Lower leg skin (tissue), 4 donors: ENCODE measurements at places on chromosomes 4 and X.

DNA sequence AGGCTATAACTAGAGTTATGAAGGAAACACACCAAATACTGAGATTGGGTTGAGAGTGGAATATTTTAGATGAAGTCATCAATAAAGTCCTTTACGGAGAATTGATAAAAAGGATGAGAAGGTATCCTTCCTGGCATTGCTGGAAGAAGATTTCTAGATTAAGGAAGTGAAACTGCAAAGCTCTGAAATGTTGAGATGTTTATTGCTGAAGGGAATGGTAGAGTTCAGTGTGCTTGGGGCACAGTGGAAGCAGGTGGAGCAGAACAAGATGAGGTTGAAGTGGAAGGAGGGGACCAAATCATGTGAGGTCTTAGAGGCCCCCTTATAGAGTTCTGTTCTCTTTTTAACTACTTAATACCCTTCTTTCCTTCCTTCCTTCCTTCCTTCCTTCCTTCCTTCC, 848.5 kb downstream of the RAB28 start:
- no peak for DNase-seq

DNA sequence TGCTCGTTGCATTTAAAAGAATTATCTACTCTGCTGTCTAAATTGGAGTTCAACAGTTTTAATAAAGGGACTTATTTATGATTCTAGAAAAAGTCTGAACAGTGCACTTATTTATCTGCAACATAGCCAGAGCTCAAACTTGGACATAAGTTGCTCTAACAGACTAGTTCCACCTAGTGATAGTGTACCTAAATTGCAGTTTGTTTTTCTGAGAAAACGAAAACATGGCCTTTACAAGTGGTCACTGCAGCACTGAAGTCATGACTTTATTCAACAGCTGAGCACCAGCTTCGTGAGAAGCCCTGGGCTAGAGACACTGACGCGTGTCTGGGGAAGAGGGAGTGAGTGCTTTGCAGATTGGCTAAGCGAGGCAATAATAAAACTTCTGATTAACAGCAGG, 77.3 kb upstream of the IGSF1 start:
- DNase-seq: no peak

DNA sequence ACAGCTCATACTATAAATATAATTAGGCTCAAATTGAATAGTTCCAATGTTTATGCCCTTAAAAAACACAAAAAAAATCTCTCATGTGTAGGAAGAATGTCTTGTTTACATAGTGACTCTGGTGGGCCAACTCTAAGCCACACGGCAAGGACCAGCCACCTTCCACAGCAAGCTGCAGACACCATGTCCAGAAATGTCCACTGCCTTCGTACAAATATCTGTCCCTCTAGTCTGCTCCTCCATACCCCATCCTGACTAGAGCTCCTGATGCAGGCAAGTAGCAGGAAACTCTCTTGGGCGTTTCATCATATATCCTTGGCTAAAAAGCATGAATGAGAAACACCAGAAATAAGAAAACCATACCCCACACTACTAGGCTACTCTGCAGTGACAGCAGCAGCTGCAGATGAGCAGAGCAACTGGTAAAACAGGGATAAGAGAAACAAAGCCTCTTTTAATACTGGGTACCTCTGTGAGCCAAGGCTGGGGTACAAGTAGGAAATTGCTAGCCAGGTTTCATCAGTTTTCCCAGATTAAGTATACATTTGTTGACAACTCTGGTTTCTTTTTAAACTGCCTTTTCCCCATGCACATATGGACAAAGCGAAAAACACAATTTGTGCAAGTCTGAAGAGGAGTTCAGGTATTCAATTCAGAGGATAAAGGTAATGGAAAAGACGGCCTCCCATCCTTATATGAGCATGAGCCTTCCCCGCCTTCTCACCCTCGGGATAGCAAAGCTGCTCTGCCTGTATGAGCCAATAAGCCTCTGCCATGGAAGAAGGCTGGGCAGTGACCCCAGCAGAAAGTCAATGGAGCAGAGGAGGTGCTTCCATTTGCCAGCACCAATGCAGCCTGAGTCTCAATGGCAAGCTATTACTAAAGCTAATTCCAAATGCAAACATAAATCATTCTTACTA, 245.4 kb downstream of the DCLK2 start:
- DNase-seq: no peak

- DNase-seq: no peak
Observed at GRCh38 chr4:147644471-147644870, 27.3 kb downstream of the TMEM184C start.

GRCh38 chr4:19358015-19358414, 893.7 kb upstream of the SLIT2 start:
- DNase-seq: no peak

DNA sequence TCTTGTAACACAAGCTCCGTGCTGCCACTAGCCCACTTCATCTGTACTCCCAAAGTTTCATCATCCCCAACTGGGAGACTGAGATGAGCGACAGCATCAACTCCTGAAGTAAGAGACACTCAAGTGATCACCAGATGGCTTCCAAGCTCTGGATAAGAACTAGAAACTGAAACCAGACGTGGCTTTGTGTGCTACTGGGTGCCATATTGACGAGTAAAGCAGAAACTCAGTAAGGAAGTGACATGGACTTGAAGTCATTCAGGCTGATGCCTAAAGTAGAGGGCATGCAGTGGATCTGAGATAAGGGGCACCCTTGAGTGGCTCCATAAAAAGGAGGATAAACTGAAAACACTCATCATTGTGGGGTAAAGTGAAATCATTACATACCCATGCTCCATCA, 72.4 kb downstream of the PCYT1B start:
- no peak for DNase-seq

DNA sequence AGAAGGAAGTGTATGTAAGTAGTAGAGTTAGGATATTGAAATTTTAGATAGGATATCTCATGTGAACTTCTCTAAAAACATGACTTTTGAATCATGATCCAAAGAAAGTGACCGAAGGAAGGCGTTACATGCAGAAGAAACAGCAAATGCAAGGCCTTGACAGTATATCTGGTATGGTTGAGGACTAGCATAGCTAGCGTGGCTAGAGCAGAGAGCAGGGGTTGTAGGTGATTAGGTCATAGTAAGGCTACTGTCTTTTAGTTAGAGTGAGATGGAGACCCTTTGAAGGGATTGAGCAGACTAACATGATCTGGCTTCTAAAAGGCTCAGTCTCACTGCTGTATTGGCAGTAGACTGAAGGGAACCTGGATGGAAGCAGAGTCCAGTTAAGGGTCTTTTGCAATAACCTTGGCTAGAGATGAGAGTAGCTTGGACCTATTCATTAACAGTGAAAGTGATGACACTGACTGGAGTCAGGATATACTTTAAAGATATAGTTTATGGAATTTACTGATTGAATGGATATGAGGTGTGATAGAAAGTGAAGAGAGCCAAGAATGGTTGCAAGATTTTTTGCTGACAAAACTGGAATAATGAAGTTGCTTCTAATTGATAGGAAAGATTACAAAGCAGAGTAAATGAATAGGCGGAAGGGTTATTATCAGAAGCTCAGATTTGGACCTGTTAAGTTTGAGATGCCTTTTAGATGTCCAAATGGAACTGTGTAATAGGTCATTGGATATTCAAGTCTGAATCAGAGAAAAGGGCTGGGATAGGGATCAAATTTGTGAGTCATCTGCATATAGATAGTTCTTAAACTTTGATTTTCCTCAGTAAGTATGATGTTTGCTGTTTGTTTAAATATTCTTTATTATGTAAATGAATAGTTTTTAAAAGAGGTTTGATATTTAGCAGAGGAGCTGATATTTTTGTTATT, 59.8 kb downstream of the MRPL1 start:
- DNase-seq: no peak

DNA sequence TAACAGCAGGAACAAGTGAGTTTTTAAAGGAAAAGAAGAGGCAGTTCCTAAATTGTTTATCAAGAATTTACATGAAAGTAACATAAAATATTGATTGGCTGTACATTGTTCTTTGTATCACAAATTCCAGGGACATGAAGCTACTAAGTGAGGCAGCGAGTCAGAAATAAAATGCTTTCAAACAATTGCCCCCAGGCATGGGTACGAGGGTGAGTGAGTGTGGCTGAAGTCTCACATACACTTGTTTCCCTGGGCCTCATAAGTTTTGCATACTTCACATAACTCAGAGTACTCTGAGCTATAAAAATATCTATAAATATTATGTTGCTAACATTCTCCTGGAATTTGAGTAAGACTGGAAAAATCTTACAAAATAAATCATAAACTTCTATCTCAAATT, 511.6 kb upstream of the PRKX start:
- DNase-seq: no peak

DNA sequence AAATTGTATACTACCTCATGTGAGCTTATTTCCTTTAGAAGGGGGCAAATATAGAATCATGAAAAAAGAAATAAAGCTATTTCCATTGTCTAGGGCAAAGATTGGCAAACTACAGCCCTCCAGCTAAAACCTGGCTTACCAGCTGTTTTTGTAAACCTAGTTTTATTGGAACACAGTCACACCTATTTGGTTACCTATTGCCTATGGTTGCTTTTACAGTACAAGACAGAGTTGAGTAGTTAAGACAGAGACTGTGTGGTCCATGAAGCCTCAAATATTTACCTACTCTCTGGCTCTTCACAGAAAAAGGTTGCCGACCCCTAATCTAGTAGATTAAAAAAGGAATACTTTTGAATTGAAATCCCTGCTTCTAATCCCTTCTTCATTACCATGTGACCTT, 88.8 kb upstream of the ENPP6 start:
- DNase-seq: no peak

GRCh38 chr4:10722957-10723356, 38.4 kb upstream of the CLNK start:
- no peak for DNase-seq

- no peak for DNase-seq
Observed at GRCh38 chr4:24330573-24330972, 253.8 kb downstream of the DHX15 start.
